Head of caudate nucleus (tissue), 42 donors: ENCODE measurements at places on chromosomes 16 and 17.

DNA sequence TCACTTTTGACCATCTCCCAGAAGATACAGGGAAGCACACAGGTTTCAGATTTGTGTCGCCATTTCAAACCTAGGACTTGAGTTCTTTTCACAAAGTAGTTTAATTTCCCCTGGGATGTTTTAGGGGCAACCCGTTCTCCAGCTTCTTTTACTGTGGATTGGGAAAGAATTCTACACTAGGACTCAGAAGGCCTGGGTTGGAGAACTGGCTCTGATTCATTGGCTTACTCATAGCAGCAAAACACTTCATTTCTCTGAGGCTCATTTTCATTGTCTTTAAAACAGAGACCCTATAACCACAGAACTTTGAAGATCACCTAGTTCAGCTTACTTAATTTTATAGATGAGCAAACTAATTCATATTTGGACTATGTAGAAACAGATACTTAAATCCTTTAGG lies 175.9 kb upstream of the SALL1 start:
- DNase-seq, result no peak

- no peak for DNase-seq
Observed at GRCh38 chr17:58377093-58377601, 25.1 kb upstream of the SUPT4H1 start.

DNA sequence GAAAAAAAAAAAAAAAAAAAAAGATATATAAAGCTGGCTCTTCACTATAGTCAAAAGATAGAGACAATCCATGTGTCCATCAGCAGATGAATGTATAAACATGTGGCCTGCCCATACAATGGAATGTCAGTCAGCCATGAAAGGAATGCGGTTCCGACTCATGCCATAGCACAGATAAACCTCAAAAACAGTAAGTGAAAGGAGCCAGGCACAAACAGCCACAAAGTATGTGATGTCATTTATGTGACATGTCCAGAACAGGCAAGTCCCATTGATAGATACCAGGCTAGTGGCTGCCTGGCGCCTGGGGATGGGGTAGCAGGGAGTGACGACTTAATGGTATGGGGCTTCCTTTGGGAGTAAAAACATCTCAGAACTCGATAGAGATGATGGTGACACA lies 155.7 kb downstream of the CMIP start:
- no peak for DNase-seq

GRCh38 chr16:30429678-30430427 lies at the start of gene DCTPP1:
Gene DCTPP1 (minus strand): TSS chr16:30430030. CDS start chr16:30429980, 50 bp downstream.
- DNase-seq, result peak; percentile 97

DNA sequence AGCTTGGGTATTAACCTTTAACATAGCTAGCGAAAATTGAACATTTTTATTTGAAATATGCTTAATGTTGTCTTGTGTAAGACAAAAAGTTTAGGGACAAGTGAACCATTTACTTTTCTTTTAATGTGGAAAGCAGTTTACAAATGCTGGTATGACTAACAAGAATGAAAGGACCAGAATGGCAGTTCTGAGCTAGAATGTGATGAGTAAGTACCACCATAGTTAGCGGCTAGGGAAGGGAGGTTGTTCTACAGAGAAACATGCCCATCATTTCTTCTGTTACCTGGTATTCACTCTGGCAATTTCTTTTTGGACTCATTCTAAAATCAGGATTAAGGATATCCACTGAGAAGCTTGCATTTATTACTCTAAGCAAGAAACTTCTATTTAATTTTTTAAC lies 121.1 kb downstream of the WWOX start:
- no peak for DNase-seq

GRCh38 chr17:41178843-41179616 lies 1.0 kb upstream of the KRTAP4-2 start:
- no peak for DNase-seq

GRCh38 chr16:17070882-17071592 lies 399.7 kb downstream of the XYLT1 start:
- DNase-seq, result peak; percentile 76

DNA sequence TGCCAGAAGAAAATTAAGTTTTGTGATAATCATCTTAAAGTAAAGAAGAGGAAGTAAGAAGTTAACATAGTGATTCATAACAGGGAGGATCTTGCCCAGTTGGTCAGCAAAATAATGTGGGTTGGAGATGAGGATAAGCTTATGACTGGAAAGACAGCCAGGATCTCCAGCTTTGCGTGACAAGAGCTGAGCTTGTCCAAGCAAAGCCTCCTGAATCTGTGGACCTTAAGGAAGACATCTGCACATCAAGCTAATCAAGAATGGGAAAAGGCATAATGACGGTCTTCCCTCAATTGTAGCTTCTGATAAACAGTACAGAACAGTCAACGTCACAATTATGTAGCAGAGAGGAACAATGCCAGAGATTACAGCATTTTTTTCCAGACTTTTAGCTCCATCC lies 744.7 kb upstream of the GOT2 start:
- DNase-seq, result no peak

DNA sequence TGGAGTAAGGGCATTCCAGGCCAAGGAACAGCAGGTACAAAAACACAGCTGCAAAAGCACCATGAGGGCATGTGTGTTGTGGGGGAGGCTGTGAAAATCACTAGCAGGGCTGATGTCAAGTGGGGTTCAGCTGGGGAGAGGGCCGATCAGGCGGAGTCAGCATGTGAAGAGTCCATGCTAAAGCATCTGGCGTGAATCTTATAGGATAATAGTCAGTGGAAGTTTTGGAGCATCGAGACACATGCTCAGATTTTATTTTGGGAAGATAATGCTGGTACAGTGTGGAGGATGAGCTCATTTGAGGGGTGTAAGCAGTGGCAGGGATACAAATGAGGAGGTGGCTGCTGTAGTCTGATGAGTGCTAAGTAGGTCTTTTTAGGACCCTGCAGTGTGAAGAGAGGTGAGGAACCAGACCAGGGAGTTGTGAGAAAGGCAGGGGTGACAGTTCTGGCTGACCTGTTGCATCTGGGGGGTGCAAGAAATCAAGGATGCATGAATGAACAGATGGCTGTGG lies 30.3 kb downstream of the MMD start:
- no peak for DNase-seq

DNA sequence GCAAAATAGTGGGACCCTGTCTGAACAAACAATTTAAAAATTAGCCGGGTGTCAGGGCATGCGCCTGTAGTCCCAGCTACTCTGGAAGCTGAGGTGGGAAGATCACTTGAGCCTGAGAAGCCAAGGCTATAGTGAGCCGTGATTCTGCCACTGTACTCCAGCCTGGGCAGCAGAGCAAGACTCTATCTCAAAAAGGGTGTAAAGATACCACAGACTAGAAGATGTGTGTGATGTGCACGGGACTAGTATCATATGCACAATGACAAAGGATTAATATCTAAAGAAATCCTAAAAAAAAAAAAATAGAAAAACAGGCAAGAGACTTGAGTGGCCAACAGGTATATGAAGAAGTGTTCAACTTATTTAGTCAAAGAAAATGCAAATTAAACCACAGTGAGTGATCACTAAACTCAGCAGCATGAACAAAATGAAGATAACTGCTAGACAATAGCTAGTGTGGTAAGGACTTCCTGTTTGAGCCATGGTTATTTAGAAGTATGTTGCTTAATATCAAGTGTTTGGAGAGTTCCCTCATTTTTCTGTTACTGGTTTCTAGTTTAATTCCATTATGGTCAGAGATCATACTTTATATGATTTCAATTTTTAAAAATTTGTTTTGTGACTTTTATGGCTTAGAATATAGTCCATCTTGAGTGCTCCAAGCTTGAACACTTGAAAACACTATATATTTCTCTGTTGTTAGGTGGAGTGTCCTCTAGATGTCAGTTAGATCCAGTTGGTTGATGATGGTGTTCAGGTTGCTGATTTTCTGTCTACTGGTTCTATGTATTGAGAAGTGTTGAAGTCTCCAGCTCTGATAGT lies 14.7 kb upstream of the SLX4 start:
- DNase-seq, result no peak

GRCh38 chr17:39916918-39917317 lies 1.5 kb downstream of the GSDMB start:
- no peak for DNase-seq

DNA sequence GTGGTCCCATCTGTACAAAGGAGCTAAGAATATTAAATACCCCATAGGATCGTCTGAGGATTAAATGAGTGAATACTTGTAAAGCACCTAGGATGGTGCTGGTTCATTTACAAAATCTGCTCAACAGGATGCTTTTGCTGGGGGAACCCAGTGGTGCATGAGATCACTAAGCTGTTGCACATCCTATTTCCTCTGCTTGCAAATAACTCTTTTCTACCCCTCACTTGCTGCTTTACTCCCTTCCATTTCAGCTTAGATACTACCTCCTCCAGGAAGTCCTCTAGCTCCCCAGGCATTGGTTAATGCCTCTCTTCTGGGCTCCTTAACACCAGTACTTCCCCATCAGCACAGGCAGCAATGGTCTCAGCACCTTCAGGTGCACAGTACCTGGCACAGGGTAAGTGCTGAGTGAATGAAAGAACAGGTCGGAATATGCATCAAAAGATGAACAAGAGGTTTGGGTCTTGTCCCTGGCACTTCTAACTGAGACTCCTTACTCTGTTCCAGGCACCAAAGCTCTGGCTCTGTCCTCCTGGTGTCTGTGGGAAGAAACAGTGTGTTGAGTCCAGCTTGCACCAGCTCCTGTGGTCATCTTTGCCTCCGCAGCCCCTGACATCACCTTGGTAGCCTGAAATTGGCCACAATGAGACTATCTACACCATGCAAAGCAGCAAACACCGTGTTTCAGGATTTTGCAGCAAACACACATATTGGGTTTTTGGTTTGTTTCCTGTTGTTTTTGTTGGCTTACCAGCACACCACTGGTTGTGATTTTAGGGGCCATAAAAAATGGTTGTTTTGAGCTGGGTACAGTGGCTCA lies 24.1 kb upstream of the IL21R start:
- DNase-seq, result no peak

- DNase-seq, result peak; percentile 82
Observed at GRCh38 chr16:73713251-73713650, 583.4 kb upstream of the PSMD7 start.

GRCh38 chr17:68498479-68499326 lies 13.5 kb upstream of the PRKAR1A start:
- DNase-seq, result no peak

DNA sequence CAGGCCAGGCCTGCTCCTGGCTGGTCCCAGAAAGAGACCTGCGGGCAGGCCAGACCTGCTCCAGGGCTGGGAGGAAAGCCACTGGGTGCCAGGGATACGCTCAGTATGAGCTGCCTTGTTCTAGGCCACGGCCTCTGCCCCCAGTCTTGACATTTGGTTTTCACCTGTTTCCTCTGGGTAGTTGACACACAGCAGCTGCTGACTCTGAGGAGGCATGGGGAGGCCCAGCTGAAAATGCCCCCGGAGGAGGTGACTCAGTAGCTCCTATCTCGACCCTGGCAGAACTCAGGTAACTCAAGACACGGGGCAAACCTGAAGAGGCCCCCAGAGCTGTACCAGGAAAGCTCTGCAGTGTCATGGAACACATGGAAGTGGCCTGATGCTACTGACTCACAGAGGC lies 13.9 kb upstream of the ADGRG1 start:
- DNase-seq, result no peak

DNA sequence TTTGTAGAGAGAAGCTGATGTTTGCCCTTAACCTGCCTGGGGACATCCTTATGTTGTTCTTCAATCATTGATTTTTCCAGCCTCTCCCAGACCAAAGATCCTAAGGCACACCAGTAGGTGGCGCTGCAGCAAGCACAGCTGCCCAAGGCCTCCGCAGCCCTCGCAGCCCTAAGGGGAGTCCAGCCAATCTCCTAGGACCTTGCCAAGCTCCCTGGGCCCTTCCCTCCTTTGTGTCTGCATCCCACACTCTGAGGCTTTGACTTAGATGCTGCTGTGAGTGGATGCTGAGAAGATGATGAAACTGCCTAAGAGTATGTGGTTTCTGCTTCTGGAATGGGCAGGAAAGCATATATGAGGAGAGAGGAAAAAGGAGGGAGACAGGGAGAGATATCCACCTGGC lies 47.1 kb downstream of the SPACA3 start:
- peak; percentile 49 for DNase-seq

GRCh38 chr17:48012151-48012520 lies 25.5 kb downstream of the COPZ2 start:
- DNase-seq, result peak; percentile 62

GRCh38 chr17:48725288-48726064 lies 2.5 kb downstream of the PRAC2 start:
- no peak for DNase-seq

DNA sequence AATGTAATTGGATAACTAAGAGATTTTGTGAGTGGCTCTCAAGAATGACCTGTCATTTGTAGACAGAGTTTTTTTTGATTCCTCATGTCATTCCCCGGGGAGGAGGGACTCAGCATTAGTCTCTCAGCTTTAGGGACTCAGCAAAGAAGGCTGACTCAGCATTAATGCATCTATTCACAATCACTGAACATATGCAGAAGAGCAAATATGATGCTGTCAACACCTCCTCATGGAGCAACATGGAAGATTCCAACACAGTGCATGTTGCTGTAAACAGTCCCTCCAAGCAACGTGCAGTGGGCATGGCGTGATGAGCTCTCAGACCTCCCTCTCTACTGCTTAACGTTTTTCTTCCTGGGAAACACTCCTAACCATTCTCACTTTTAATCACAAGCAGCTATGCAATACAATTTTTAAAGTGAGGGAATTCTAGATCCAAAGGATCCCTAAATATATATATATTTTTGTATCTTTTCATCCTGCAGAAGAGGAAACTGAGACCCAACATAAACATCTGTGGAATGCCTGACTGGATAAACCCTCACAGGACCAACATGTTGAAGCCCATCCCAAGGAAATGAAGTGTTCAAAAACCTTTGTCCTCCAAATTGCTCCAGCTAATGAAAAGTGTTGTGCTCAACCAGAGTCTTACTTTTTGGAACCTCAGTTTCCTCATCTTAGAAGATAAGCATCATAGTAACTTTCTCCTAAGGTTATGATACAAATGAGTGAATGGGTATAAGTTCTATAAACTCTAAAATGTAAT lies 38.9 kb downstream of the TMEM100 start:
- no peak for DNase-seq

GRCh38 chr16:57711993-57712392 lies 17.4 kb downstream of the DRC7 start:
- no peak for DNase-seq

DNA sequence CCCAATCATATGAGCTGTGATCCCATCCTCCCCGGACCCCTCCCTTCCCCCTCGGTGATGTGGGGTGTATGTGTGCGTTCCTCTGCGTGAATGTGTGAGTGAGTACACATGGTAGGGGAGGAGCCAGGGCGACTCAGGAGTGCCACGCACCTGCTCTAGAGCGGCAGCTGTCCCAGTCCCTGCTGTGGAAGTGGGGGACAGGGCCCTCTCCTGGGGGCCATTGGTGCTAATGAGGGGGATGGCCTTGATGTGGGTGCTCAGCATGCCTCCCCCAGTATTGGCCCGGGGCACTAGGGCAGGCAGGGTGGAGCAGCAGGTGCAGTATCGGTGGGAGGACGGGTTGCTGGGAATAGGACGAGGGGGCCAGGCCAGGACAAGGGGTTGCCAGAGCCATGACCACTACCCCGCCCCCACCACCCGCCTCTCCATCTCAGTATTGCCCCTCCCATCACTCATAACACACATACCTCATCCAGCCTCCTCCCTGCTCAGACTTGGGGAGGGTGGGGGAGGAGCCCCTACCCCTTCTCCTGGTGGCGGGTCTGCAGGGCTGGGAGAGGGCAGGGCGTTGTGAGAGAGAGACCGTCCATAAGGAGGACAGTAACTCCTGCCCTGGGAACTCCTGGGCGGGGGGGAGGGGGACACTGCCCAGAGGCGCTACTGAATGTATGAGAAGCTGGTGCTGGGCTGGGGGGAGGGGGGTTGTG lies 8.5 kb downstream of the NR1D1 start:
- DNase-seq, result no peak

- DNase-seq, result no peak
Observed at GRCh38 chr16:82796047-82796446, 169.3 kb downstream of the CDH13 start.

- DNase-seq, result no peak
Observed at GRCh38 chr17:73720187-73720834, 76.1 kb upstream of the SDK2 start.
